Bronchus fibroblast of lung (primary cell): ENCODE measurements at places on chromosomes 7 and 10. TPM values are rescaled to one million over a fixed set of nuclear protein-coding genes. Genes with fewer than 3 reads are reported as not detected.

Gene OR2A12
- total RNA-seq, result not detected in 2 replicates

Gene UCN3
- not detected in 2 replicates for total RNA-seq

Gene TRIM50
- total RNA-seq, result not detected in 2 replicates

Gene PRPS1L1
- total RNA-seq, result not detected in 2 replicates

Gene DAGLB
- 9.4 and 11.6 TPM in 2 replicates for total RNA-seq

Gene PDE6C
- not detected in 2 replicates for total RNA-seq

Gene PTPRE
- 1.0 and 1.7 TPM in 2 replicates for total RNA-seq

Gene RARRES2
- 9.5 and 11.9 TPM in 2 replicates for total RNA-seq

Gene CYP3A7
- 0.34 TPM in 1 of 2 replicates, not detected in the other for total RNA-seq

Gene IKZF5
- 1.6 and 1.7 TPM in 2 replicates for total RNA-seq

Gene ADAM22
- 0.30 and 0.67 TPM in 2 replicates for total RNA-seq

Gene SEC24C
- 62.7 and 70.6 TPM in 2 replicates for total RNA-seq

Gene AS3MT
- total RNA-seq, result 4.8 and 6.7 TPM in 2 replicates

Gene HTR5A
- total RNA-seq, result not detected in 2 replicates

Gene PTPN12
- total RNA-seq, result 12.5 and 15.3 TPM in 2 replicates

Gene C10orf67
- under 0.01 TPM in 1 of 2 replicates, not detected in the other for total RNA-seq

Gene MRLN
- not detected in 2 replicates for total RNA-seq

Gene CPA4
- 26.7 and 28.1 TPM in 2 replicates for total RNA-seq

Gene NPFFR1
- total RNA-seq, result not detected in 2 replicates
